DMS79 treated with DMSO at 0.1 percent for 48 hours (cell line): ENCODE measurements at places on chromosomes 3 and 15.

DNA sequence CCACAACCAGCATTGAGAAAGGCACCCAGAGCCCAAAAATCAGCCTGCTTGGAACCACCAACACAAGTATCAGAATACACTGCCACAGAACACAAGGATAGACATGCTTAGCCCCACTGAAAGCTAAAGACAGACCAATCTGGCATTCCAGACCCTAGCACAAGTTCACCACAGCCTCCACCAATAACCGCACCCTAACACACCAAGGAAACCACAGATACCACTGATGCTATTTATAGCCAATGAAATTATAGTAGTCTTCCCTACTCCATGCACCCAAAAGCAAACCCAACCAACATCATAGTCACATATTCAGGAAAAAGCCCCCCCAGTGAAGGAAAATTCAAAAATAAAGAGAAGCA, 83.9 kb upstream of the STT3B start:
- no peak for DNase-seq

- no peak for DNase-seq
These were observed 12.8 kb downstream of the WDR48 start for GRCh38 chr3:39064646-39065045.

- DNase-seq: no peak
These were observed 36.6 kb downstream of the UACA start for GRCh38 chr15:70726753-70727152.

- DNase-seq: no peak
These were observed 22.8 kb upstream of the TM2D3 start for GRCh38 chr15:101675015-101675414.

- no peak for DNase-seq
These were observed 77.3 kb upstream of the PHLDB2 start for GRCh38 chr3:111781561-111782446.

GRCh38 chr3:178500631-178501030, 35.6 kb upstream of the KCNMB2 start:
- DNase-seq: no peak

GRCh38 chr15:33959844-33960548, 8.3 kb upstream of the CHRM5 start:
- no peak for DNase-seq

DNA sequence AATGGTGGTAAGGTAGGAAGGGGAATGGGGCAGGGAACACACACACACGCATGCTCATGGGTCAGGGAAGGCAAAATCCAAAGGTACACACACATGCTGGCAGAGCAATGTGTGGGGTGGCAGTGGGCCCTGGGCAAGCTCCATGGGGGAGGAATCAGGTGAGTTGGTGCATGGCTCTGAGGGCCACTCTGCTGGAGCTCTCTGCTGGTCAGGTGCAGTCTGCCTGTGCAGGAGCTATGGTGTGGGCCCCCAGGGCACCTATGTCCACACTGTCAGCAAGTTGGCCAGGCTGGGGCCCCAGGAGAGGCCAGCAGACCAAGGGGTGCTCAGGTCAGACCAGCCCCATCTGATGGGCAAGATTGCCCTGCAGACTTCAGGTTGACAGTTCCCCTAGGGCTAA, 90.1 kb upstream of the GAP43 start:
- no peak for DNase-seq

DNA sequence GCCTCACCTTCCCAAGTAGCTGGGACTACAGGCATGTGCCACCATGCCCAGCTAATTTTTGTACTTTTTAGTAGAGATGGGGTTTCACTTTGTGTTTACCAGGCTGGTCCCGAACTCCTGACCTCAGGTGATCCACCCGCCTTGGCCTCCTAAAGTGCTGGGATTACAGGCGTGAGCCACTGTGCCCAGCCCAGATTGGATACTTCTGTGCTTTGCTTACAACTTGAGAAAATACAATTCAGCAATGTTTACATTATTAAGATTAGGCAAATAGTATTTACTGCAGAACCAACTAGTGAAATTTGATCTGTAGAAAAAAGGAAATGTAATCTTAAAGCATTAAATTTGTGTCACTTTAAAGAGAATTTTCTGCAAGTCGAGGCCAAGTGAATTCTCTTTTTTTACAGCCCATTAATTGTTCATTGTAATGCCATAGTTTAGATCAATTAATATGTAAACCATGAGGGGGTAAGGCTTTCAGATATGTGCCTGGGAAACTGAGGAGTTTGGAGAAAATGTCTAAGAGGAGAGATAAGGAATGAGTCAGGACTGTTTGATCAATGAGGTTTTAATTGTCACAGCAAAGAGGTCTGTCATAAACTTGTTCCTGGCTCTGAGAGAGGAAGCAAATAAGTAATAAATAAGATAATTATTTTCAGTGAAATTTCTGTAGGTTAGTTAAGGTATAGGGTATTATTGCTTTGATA, 15.3 kb downstream of the PYDC2 start:
- DNase-seq: no peak

- DNase-seq: no peak
These were observed 123.6 kb upstream of the VEPH1 start for GRCh38 chr3:157626817-157627216.

- no peak for DNase-seq
These were observed 28.1 kb upstream of the CTDSPL start for GRCh38 chr3:37833302-37834186.

DNA sequence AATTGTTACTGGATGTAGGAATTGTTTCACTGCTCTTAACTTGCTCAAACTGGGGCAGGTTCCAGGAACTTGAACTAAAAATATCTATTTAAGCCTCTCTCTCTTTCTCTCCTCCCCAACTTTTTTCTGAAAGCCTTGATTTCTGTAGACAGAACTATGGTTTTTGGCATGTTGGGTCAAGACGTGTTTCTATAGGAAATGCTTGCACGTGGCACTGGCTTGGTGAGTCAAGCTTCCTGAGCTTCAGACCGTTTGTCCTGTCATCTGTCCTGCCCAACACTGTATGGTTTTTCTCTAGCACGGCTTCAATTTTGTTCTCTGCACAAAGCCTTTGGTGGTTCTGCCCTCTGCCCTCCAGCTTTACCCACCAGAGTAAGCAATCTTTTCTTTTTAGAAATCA, 13.5 kb downstream of the EAF1 start:
- DNase-seq: no peak

DNA sequence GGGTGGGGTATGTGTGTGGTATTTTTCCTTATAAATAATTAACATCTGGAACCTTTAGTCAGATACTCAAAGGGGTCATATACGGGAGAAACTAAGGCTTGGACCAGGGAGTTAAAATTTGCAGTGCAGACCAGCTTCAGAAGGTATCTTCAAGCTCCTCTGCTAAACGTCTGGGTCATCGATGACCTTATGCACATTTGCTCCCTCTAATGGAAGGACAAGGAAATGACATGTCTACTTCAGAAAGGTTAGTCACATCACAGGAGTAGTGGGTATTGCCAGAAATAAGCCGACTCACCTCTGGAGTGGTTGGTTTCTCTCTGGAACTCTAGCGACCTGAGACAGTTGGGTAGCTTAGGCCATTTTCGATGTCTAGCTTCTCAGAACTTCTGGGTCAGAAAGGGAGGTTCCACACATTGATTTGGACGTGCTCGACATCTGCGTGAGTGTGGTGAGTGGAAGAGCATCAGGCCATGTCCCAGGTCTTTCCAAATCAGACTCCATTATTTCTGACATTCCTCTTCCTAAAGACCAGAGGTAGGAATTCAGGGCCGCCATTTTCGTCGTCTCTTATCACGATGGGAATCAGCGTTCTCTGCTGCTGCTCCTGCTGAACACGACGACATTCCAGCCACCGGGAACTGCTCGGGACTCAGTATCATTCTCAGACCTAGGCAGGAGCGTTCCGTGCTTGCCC, 31.8 kb upstream of the RASA2 start:
- DNase-seq: peak; percentile 73

GRCh38 chr3:7733933-7734332, 767.7 kb upstream of the LMCD1 start:
- DNase-seq: no peak

- DNase-seq: no peak
These were observed 161.5 kb upstream of the KBTBD8 start for GRCh38 chr3:66836363-66837152.

DNA sequence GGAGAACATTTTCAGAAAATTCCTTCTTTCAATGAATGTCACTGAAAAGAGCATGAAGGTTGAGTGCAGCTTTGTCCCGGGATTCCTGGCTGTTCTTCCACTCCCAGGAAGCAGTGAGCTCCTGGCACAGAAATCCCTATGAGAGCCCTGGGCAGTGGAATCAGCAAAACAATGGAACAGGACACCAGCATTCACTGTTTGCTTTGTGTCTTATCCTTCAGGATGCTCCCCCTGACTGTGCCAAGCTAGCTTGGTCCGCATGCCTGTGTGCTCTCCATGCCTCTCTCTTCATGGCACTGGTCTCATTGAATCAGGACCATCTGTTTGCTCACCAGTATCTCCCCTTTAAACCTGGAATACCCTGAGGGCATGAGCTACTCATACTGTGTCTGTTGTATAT, 102.0 kb upstream of the GADL1 start:
- no peak for DNase-seq

DNA sequence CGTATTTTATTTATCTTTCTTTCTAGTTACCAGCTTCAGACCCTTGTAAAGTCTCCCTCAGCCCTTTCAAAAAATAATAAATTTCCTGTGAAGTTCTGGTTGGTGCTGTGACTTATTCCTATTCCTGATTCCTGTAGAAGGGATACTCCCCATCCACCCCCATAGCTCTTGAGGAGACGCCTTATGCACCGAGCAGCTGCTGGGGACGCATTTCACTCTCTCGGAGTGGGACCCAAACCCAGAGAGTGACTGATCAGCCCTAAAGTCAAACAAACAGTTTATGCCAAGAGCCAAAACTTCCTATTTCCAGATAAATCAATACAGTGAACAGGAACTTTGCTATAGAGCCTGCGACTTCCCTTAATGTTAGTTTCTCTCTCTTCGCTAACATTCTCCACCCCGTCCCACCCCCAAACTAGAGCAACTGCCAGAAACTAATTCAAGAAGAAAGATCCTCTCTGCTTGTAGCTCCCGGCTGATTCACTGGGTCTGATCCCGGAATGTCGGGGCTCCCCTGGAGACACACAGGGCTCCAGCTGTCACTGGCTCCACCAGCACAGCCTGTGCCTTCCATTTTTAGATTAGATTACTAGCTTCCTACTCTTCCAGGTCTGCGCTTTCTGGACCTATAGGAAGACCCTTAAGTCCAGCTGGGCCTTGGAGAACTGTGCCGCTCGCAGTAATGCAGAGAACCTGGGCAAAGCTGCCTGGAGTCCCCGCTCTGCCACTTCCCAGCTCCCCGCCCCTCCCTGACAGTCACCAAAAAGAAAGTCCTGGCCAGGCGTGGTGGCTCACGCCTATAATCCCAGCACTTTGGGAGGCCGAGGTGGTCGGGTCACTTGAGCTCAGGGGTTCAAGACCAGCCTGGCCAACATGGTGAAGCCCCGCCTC, 45.2 kb downstream of the KLHL25 start:
- no peak for DNase-seq

DNA sequence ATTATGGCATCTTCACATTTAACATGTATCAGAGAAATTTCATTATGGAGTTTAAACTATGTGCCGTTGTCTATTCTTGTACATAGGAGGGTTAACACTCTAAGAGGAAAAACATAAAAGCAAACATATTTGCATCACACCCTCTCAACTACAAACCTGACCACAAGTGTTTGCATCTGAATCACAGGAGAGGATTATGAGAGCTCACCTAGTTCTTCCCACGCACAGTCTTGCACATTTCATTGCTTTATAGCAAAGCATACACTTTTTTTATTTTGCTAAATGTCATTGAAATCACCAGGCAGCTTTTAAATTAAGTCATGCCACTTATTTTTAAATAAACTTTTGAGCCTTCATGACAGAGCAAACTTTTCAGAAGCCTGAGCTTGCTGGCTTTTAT, 12.5 kb downstream of the TRAT1 start:
- DNase-seq: no peak

GRCh38 chr15:89171136-89172072, 50.0 kb downstream of the RLBP1 start:
- no peak for DNase-seq

DNA sequence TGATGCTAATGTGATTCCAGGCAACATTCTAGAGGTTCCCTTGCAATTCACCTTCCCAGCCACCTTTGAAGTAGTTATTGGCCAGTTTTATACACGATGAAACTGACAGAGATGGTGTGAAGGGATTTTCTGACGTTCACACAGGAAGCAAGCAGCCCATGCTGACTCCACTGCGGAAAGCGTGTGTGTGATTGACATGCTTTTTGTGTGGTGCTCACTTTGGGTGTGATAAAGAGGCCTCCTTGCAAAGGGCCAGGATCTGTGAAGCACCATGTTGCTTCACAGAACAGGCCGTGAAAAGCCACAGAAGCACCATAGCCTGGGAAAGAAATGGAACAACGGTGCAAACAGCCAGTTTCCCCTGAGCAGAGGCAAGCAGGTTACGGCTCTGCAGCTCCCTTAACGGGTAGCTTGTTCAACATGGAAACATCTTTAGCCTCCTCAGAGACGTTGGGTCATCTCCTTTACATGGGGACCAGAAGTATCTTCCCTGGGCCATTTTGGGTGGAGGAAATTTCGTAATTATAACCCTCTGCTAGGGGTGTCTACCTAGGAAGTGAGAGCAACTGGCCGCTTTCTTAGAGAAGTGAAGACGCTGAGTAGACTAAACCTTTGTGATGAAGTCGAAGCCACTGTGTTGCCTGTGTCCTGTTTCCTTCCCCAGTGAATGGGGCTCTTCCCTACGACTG, 108.5 kb downstream of the APBA2 start:
- no peak for DNase-seq

DNA sequence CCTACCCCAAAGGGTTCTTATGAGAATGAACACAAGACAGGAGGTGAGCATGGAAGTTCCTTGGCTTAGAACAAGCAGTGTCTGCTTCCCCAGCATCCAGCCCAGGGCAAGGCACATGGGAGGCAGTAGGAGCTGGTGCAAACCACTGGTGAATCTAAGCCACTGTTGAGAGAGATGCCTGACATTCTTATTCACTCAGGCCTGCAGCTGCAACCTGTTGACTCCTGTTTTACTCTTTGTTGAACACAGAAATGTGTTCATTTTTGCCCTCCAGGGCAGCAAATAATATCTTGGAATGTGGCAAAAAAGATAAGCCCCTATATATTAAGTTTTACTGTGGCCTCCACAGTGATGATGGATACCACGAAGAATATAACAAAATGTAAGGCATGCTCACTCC, 8.9 kb upstream of the PAK6 start:
- DNase-seq: no peak

GRCh38 chr3:152384412-152384811, 115.7 kb downstream of the MBNL1 start:
- DNase-seq: no peak

GRCh38 chr15:55909036-55909811, 84.2 kb downstream of the NEDD4 start:
- no peak for DNase-seq

DNA sequence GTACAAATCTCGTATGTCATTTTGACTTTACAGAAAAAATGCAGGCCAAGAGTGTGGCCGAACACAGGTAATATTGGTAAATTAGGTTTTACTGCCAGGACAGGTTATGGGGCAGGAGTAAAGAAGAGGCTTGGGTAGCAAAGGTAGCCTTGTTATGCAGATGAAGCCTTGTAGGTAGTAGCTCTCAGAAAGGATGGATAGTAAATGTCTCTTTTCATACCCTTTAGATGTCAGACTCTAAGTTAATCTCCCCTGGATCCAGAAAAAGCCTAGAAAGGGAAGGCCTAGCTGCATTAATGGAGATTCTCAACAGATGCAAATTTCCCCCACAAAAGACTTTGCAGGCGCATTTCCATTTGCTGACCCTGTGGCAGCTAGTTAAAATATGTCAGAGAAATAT, 1445.1 kb upstream of the CADM2 start:
- DNase-seq: no peak
